ENCODE measurements at places on chromosomes 5 and 9.

- no peak for DNase-seq
Observed at GRCh38 chr5:41048986-41049385, 22.2 kb downstream of the MROH2B start.

- DNase-seq: no peak
Observed at GRCh38 chr5:2704806-2705645, 46.5 kb downstream of the IRX2 start.

DNA sequence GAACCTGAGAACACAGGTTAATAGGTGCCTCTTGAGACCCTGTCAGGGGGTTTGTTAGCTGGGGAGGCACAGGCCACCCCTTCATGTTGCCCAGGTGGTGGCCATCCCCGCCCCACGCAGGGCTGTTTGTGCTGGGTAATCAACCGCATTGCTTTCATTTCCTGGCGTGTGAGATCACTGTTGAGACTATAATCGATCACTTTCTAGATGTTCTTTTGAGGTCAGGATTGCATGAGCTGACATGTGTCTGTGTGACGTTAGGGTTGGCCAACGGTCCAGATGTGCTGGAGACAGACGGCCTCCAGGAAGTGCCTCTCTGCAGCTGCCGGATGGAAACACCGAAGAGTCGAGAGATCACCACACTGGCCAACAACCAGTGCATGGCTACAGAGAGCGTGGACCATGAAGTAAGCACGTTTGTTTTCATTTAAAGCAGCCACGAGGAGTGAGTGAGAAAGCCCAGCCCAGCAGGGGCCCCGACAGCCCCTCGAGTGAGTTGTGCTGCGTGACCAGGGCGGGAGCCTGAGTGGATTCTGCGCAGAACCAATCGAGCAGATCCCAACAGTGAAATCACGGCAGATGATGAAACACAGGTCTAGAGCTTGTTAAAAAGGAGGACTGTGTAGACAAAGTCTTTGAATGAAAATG, 115.0 kb upstream of the CACNA1B start:
- DNase-seq: no peak

DNA sequence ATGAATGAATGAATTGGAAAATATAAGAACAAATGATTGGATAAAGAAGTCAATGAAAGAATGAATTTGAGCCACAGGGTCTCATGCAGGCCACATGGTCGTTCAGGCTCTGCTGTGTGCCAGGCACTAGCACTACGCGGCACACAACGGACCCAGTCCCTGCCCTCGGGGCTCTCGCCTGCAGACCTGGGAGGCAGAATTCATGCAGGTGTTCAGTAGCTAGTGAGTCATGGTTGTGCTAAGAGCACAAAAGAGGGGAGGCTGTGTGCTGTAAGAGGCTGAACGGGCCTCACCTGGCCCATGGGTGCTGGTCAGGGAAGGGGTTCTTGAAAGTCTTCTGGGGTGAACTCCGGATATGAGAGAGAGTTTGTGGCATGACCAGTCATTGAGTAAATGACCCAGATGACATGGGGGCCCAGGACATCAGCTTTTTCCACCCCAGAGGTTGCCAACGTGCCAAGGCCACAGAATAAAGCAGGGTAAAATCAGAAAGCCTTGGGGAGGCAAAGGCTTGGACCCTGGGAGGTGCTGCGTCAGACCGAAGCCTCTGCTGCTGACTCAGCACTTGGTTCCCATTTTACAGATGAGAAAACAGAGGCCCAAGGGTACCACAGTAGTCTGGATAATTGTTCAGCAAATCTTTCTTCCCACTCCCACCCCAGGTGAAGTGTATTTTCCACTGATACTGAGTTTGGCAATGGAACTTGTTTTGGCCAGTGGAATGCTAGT, 264.3 kb upstream of the MVB12B start:
- no peak for DNase-seq

Measured in fibroblast of skin of back (primary cell).